ENCODE measurements at places on chromosomes 2 and 18.

GRCh38 chr2:201795607-201796477, 10.5 kb upstream of the CDK15 start:
- DNase-seq: no peak

- no peak for DNase-seq
Measured at GRCh38 chr2:133265432-133265949, 302.8 kb downstream of the NCKAP5 start.

DNA sequence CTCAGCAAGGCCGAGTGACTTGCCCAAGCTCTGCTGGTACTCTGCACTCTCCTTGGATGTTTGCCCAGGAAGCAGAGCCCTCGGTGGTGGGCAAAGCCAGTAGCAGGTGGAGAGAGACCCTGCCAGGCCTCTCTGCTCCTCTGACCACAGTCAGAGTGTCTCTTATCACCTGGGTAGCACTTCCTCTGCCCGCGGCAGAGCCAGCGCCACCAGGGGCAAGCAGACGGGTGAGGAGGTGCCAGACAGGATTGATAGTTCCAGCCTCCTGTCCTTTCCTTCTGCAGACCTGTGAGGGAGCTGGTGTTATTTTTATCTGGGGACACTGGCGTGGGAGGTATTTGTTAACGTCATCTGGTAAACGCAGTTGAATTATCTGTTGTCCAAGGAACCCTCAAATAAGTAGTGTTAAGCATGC, 152.9 kb downstream of the SMAD7 start:
- no peak for DNase-seq

DNA sequence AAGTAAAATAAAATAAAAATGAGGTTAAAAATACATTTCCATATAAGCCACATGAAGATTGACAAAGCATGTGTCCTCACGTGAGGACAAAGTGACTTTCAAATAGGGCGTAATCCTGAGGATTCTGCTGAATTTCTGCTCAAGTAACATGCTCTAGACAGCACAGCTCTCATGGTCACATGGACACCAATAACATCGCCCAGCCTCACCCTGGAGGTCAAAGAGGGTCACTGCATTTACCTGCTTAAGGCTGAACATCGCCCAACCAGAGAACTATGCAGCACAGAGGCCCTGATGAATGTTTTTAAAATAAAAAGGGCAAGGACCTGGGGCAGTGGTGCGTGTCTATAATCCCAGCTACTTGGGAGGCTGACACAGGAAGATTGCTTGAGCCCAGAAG, 30.2 kb downstream of the TGFBRAP1 start:
- no peak for DNase-seq
